Thoracic aorta (tissue), 2 donors: ENCODE measurements at places on chromosomes 3 and 15. TPM values are rescaled to one million over a fixed set of nuclear protein-coding genes. Genes with fewer than 3 reads are reported as not detected.
A peak's percentile ranks its signal among the peaks of the same experiment; 100 is the strongest.

Gene ROPN1
- total RNA-seq: not detected

Gene PP2D1
- total RNA-seq: not detected

Gene ADCY5
- total RNA-seq: 123 TPM

DNA sequence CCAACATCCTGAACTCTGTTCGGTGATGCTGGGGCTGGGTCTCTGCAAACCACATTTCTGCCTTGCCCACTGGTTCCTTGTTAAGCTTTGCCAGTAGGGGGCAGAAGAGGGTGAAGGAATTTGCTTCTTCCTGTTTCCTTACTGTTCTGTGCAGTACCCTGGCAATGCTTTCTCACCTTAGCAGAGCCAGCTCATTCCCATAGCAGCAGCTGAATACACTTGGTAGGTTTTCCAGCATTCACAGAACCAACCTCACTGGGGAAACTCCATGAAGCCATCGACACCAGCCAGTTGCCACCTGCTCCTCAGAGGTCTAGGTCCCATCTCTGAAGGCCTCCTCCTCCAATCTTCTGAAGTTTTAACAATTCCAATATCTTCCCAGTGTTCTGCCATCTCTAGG lies 308.4 kb downstream of the PDCD6IP start:
- H3K27ac ChIP-seq: no peak overlapping the region
- H3K4me1 ChIP-seq: no peaks in the 10 kb centered on the region
- DNase-seq: no peak
- no peak overlapping the region for H3K4me3 ChIP-seq
- H3K36me3 ChIP-seq: no peaks in the 10 kb centered on the region
- no peaks in the 10 kb centered on the region for H3K27me3 ChIP-seq

DNA sequence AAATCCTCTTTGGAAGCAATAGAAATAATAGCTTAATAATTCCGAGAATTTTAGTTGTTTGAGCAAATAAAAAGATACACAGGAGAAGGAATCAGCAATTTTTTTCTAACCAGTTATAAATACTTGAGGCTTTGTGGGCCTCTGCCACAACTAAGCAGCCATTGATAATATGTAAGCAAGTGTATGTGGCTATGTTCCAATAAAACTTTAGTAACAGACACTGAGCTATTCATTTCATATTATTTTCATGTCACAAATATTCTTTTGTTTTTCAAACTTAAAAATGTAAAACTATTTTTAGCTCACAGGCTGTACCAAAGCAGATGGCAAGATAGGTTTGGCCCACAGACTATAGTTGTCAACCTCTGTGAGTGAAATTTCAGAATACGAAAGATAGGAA lies 85.7 kb downstream of the MSL2 start:
- peaks cover 3% of the 10 kb centered on the region for H3K4me1 ChIP-seq
- H3K27ac ChIP-seq: no peak overlapping the region
- H3K27me3 ChIP-seq: no peaks in the 10 kb centered on the region
- H3K4me3 ChIP-seq: no peak overlapping the region
- no peak for DNase-seq

- H3K4me1 ChIP-seq: peaks cover 9% of the 10 kb centered on the region
- H3K36me3 ChIP-seq: no peaks in the 10 kb centered on the region
- H3K27ac ChIP-seq: no peak overlapping the region
- no peaks in the 10 kb centered on the region for H3K27me3 ChIP-seq
- peak overlapping the region; percentile 97 for H3K4me3 ChIP-seq
Observed at GRCh38 chr3:127821394-127821793, 921 bp downstream of the MGLL start.

GRCh38 chr3:177652556-177653291 lies 455.4 kb upstream of the TBL1XR1 start:
- H3K36me3 ChIP-seq: no peaks in the 10 kb centered on the region
- no peak overlapping the region for H3K27ac ChIP-seq
- no peak for DNase-seq
- H3K4me1 ChIP-seq: peaks cover 3% of the 10 kb centered on the region

- no peaks in the 10 kb centered on the region for H3K36me3 ChIP-seq
- no peak overlapping the region for H3K27ac ChIP-seq
- no peak overlapping the region for H3K4me3 ChIP-seq
- no peaks in the 10 kb centered on the region for H3K4me1 ChIP-seq
- no peak for DNase-seq
Observed at GRCh38 chr15:31145271-31145911, 43.9 kb upstream of the TRPM1 start.

DNA sequence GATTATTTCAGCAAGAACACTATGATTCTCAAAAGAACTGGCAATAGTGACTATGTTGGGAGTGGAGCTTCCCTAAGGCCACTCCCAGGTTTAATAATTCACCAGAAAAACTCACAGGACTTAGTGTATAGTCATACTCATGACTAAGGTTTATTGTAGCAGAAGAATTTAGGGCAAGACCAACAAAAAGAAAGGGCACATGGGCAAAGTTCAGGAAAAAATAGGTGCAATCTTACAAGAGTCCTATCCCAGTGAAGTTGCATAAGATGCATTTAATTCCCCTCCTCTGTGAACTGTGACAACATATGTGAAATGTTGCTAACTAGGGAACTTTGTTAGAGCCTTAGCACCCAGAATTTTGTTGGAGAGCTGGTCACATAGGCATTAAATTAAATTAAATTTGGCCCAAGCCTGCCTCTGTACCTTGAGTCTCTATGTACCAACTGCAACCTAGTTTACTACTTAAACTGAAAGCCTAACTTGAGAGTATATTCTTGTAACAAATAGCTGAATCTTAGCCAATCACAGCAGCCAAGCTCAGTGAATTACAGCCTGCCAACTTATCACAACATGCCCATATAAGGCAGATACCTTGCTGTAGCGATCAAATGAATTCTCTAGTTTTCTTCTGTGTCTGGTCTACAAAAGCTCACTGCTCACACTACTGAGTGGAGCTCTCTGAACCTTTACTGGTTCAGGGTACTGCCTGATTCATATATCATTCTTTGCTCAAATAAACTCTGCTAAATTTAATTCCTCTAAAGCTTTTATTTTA lies 386.2 kb upstream of the ARHGEF26 start:
- H3K4me1 ChIP-seq: peaks cover 6% of the 10 kb centered on the region
- H3K4me3 ChIP-seq: no peak overlapping the region
- no peaks in the 10 kb centered on the region for H3K27me3 ChIP-seq
- no peak overlapping the region for H3K27ac ChIP-seq

DNA sequence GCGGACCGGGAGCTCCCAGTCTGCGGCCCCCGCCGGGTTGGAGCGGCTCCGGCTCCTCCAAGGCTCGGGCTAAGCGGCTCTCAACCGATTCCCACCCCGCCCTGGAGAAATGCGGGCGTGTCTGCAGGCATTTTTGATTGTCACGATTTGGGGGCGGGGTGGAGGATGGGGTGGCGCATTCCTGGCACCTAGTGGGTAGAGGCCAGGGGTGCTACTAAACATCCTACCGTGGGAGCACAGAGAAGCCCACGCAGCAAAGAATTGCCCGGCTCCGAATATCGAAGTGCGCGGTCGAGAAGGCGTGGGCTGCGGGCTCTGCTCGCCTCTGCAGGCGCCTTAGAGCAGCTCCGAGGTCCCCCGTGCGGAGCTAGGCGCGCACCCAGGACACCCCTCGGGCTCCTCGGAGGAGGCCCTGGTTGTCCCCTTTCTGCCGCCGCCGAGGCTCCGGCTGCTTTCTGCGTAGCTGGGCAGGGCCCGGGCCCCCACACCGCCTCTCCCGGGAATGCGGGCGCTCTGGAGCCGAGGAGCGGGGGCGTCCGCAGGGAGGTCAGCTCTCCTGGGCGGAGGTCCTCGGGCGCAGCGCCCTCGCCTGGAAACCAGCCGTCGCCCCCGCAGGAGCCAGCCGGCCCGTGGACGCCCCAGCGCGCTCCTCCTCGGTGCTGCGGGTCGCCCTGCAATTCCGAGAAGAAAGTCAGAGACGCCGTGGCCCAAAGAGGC lies 16.5 kb upstream of the LAMP3 start:
- H3K4me1 ChIP-seq: peaks cover 2% of the 10 kb centered on the region
- no peaks in the 10 kb centered on the region for H3K27me3 ChIP-seq
- no peaks in the 10 kb centered on the region for H3K36me3 ChIP-seq
- DNase-seq: no peak

GRCh38 chr15:83094583-83094982 lies 12.9 kb upstream of the TM6SF1 start:
- H3K27me3 ChIP-seq: no peaks in the 10 kb centered on the region
- H3K4me1 ChIP-seq: no peaks in the 10 kb centered on the region
- DNase-seq: no peak

GRCh38 chr3:55431041-55431440 lies 56.1 kb downstream of the WNT5A start:
- H3K27me3 ChIP-seq: no peaks in the 10 kb centered on the region
- no peaks in the 10 kb centered on the region for H3K36me3 ChIP-seq
- no peak overlapping the region for H3K4me3 ChIP-seq
- H3K4me1 ChIP-seq: no peaks in the 10 kb centered on the region
- no peak for DNase-seq
